OCI-M1 (cell line): ENCODE measurements at places on chromosomes 3 and 15.

- DNase-seq, result peak; percentile 75
These were observed 176.9 kb upstream of the ANKRD28 start for GRCh38 chr3:15974647-15975046.

- no peak for DNase-seq
These were observed 334.4 kb downstream of the GBE1 start for GRCh38 chr3:81426826-81427577.

GRCh38 chr3:46701181-46701939 is at the start of gene TMIE:
Gene TMIE, plus strand, starts transcription at chr3:46701392. Its CDS starts 96 bp downstream, at chr3:46701488.
- no peak for DNase-seq

- DNase-seq, result peak; percentile 39
These were observed 421 bp downstream of the BMF start for GRCh38 chr15:40108061-40108854.

DNA sequence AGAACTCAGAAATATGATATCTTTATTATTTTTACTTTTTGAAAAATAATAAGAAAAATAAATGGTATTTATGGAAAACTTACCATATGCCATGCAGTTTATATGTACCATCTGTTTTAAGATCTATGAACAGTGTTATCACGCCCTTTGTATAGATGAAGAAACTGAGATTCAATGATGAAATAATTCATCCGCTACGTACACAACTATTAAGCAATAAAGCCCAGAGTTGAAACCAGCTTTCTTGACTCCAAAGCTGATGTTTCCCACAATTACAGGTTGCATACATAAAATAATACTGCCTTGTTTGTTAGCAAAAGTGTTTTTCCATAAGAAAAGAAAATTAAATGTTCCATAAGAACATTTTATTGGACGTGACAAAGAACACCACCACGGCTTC is 67.2 kb upstream of the BCL6 start:
- DNase-seq, result no peak
